ENCODE measurements at places on chromosomes 13 and 19.

DNA sequence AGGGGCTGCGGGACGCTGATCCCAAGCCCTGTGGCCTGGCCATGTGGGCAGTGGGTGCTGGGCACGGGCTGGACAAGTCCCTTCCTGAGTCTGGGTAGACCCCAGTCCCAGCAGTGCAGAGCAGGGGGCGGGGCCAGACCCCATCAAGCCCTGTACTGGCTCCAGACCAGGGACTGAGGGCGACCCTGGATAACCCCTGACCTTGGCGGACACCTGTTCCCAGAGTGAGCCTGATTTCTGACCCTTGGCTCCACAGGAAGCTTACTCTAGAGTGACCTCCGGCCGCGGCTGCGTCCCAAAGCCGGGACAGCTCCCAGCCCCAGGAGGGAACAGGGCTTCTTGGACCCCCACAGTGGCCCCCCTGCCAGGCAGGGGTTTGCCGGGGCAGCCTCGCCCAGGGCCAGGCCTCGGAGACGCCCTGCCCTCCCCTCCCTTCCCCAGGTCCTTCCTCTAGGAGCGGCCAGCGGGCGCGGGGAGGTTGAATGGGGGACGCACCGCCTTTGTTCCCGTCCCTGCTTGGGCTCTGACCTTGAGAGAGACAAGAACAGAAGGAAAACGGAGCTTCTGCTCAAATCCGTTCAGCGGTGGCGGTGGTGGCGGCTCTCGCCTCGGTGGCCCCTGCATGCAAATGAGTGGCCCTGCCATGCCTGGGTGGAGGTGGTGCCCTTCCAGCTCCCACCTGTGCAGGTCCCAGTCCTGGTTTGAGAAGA is 2.3 kb upstream of the EFNA2 start:
- no peak for DNase-seq

DNA sequence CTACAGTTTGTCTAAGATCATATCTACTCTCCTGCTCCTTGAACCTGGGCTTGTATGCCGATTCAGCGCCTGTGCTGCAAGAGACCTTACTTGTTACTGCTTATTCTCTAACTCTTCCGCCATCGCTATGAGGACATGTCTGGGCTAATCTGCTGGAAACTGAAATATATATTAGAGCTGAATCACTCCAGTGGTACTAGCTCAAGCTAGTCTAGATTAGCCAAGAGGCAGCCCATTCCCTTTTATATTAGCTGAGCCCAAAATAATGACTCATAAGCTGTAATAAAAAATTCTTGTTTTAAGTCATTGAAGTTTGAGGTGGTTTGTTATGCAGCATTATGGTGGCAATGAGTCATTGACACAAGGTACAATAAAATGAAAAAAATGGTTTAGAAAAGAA is 52.8 kb downstream of the SLC6A16 start:
- no peak for DNase-seq

DNA sequence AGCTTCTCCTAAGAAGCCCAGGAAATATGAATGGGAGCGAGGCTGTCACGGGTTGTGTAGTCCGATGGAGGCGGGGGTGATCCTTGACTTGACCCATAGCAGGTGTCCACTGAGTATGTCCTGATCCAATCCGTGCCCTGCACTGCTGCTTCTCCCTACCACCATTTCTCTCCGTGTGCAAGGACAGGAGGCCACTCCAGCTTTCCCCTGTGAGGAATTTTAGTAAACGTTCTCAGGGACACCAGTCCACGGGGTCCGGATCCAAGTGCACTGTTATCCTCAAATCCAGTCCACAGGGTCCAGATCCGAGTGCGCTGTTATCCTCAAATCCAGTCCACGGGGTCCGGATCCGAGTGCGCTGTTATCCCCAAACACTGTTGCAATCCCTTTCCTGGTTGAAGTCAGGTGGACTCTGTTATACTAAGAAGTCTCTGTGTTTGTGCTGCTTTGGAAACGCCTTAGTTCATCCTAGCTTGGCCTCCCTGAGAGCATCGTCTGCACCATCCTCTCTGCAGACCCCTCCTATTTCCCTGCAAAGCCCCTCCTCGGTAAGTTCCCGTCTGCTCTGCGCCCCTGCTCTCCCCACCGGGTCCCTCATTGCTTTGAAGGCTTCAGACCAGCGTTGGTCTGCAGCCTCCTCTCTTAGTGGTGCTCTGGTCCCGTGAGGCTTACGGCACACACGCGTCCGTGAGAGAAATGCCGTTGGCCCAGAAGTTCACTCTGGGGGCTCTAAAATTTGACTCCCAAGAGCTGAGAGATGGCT is 303.5 kb downstream of the TEX29 start:
- no peak for DNase-seq

DNA sequence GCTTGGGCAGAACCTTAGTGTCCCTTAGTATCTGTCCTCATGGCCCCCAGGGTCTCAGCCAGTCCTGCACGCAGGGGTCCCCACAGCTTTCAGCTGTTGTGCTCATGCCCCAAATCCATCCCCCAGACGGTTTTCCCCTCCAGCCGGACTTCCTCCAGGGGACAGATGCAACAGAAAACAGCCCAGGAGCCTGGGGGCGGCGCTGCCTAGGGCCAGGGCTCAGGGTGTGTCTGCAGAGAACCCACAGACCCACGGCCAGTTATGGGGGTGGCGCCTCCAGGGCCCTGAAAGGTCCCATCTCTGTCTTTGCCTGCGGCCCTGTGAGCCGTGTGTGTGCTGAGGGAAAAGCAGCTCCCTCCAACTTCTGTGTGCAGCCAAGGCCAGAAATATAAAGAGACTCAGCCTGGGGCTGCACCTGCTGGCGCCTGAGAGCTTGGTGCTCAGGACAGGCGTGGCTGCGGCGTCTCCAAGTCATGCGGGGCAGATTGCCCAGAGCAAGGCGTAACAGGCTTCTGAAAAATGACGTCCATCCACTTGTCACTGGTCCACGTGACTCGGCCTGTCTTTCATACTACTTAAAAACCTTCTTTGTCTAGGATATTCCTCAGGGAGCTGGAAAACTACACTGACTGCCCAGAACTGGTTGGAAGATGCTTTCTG is 22.1 kb upstream of the F7 start:
- DNase-seq: no peak

GRCh38 chr19:49338691-49339300 is 3.6 kb downstream of the CD37 start:
- no peak for DNase-seq

GRCh38 chr13:52162279-52163101 is 3.1 kb upstream of the NEK3 start:
- DNase-seq: no peak

DNA sequence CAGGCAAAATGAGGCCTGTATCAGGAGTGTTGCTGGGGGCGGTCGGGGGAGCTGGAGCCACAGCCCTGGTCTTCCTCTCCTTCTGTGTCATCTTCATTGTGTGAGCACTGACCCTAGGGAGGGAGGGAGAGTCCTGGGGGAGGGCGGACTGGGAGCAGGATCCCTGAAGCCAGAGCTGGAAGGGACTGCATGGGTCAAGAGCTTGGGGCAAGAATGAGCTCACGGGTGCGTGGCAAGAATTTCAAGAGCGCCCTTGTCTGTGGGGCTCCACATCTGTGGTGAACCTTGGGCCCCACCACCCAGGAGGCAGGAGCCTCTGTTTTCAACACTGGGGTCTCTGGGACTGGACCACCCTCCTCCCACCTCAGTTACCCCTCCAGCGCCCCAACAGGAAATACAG is 4.7 kb downstream of the SIGLEC7 start:
- DNase-seq: no peak

DNA sequence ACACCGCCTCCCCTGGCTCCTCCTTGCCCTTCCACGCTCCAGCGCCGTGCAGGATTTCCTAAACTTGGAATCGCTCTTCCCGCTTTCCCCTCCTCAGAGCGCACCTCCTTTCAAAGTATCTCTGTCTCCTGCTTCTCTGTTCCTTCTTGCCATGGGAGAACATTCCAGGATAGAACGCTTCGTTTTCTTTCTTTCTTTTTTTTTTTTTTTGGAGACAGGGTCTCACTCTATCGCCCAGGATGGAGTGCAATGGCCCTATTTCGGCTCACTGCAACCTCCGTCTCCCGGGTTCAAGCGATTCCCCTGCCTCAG is 574 bp upstream of the XPO4 start:
- DNase-seq: no peak
